Astrocyte (in vitro differentiated cells and primary cell): ENCODE measurements at places on chromosomes 3 and 15.

- DNase-seq: no peak
Observed at GRCh38 chr15:39610665-39611064, 29.8 kb downstream of the THBS1 start.

DNA sequence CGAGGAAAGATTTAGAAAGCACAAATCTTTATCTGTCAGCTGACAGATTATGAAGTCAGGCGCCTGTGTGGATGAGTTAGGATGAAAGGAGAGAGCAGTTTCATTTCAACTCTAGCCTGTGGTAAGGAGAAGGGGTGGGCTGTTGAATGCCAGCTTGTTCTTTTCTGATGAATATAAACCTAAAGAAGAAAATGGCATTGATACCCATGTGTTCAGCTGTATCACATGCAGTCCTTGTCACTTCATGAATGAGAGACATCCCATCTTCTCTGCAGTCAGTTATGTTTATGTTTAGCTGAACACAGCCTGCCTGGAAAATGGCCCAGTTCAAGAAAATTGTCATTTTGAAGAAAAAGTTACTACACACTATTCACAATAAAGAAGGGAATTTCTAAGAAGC, 345.7 kb upstream of the RBMS3 start:
- no peak for DNase-seq

DNA sequence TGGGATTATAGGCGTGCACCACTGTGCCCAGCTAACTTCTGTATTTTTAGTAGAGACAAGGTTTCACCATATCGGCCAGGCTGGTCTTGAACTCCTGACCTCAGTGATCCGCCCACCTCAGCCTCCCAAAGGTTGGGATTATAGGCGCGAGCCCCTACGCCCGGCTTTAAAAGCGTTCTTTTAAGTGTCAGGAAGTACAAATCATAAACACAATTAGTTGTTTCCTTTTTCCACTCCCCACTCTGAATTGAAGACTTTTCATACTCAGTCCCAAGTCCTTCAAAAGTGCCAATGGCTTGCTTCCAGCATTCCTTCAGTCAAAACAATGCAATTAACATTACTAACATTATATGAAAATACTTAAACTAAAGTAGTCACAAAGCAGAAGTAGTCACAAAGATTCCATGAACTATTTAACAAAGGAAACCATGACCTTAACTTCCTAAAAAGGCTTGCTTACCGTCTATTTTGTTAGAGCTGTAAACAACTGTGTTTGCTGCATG, 8.1 kb downstream of the WDR82 start:
- no peak for DNase-seq

GRCh38 chr3:190502946-190503345, 10.9 kb upstream of the IL1RAP start:
- DNase-seq: no peak

- no peak for DNase-seq
Observed at GRCh38 chr3:155197786-155198185, 95.7 kb downstream of the STRIT1 start.

GRCh38 chr3:156723182-156723619, 48.8 kb downstream of the TIPARP start:
- DNase-seq: no peak

DNA sequence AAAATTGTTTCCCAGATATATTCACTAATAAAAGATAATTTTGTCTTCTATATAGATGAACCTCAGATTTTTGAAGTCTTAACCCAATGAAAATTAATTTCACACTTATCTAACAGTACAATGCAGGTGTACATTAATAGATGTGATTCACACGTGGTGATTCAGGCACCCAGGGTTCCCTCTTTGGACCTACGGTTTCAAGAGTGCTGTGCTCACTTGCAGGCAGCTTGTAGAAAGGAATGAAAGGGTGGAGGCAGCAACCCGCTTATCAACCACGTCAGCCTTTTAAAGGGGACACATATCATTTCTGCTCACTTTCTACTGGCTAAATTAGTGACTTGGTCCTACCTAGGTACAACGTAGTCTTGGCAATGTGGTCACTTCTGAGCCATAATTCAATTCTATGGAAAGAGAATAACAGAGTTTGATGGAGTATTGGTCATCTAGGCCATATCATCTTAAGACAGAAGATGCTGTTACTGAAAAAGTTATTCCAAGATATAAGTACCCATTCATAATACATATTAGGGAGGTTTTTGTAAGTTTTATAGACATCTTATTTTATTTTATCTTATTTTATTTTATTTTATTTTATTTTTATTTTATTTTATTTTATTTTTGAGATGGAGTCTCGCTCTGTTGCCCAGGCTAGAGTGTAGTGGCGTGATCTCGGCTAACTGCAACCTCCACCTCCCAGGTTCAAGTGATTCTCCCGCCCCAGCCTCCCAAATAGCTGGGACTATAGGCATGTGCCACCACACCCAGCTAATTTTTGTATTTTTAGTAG, 37.9 kb downstream of the ACP3 start:
- no peak for DNase-seq

- DNase-seq: peak; percentile 4
Observed at GRCh38 chr3:195356151-195357086, 85.5 kb upstream of the XXYLT1 start.
